A549 treated with CpdA at 1 μM for 4 hours (cell line): ENCODE measurements at places on chromosomes 5 and 9. TPM values are rescaled to one million over a fixed set of nuclear protein-coding genes. Genes with fewer than 3 reads are reported as not detected.

The AHRR gene
- 2.9 to 3.5 TPM (median 3.3 TPM) in 5 replicates for total RNA-seq

The CPLANE1 gene
- total RNA-seq: 2.8 to 5.8 TPM (median 4.1 TPM) in 5 replicates

The GHR gene
- total RNA-seq: 0.01 to 0.05 TPM in 2 of 5 replicates, not detected in the others

The EPB41L4B gene
- 7.8 to 9.8 TPM (median 9.4 TPM) in 5 replicates for total RNA-seq

The CDC25C gene
- 10.5 to 13.4 TPM (median 12.5 TPM) in 5 replicates for total RNA-seq

The PIK3R1 gene
- total RNA-seq: 4.5 to 7.4 TPM (median 4.8 TPM) in 5 replicates

The FSD1L gene
- total RNA-seq: 2.9 to 4.2 TPM (median 3.9 TPM) in 5 replicates
